ENCODE measurements at places on chromosomes 3 and 15.

DNA sequence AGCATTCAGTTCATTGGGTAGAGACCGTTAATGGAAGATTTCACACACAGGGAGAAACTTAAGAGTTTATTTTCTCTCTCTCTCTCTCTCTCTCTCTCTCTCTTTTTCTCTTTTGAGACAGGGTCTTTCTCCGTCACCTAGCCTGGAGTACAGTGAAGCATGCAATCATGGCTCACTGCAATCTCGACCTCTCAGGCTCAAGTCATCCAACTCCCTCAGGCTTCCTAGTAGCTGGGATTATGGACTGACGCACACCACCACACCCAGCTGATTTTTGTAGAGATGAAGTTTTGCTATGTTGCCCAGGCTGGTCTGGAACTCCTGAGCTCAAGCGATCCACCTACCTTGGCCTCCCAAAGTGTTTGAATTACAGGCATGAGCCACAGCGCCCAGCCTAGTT, 1.6 kb downstream of the WDR72 start:
- no peak for DNase-seq

DNA sequence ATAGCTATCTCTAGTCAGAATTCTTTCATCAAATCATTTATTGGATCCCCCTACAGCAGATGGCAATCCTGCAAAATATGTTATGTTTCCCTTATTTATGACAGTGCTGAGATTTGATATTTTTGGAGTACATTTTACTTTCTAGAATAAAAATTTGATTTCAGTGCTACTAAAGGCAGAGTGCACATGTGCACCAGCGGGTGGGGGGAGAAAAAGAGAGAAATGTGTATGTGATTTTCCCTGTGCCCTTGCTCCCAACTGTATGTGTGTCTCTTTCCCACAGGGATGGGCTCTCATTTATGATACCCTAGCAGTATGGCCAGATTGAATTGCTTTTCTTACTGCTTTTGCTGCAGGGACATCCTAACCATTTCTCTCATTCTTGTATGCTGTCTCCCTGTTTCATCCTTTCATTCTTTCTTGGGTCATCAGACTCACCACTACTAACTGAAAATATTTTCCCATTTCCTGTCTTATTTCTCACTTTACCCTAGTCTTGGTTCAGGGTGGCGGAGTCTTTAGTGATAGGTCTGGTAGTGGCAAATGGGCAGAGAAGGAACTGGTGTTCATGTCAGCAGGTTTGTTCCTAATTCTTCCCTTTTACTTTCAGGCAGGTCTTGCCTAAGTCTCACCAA, 140.7 kb downstream of the TCF12 start:
- DNase-seq, result no peak

- DNase-seq, result no peak
These were observed 6.4 kb downstream of the CLN6 start for GRCh38 chr15:68223171-68223570.

GRCh38 chr3:65466300-65466988, 572.3 kb downstream of the MAGI1 start:
- DNase-seq, result no peak

DNA sequence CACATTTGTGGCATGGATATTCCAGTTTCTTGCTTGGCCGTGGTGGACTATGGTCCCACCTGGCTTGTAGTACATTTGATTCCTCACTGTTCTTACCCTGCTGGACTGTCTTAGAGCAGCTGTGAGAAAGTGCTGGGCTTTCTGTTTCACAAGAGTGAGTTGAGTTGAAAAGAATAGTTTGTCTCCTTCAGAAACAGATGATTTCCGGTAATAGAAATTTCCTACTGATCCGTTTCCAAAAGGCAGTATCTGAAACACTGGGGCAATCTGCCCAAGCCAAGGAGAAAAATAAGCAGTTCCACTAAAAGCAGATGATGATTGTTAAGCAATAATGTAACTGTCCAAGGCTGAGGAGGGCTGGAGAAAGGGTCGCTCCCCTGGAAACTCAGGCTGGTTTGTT, 96.0 kb downstream of the SUCLG2 start:
- DNase-seq, result no peak
